Posterior cingulate gyrus (tissue), 11 donors: ENCODE measurements at places on chromosomes 13 and 19.
A peak's percentile ranks its signal among the peaks of the same experiment; 100 is the strongest.

GRCh38 chr19:8922591-8922990, 87.6 kb downstream of the MUC16 start:
- no peak for DNase-seq

DNA sequence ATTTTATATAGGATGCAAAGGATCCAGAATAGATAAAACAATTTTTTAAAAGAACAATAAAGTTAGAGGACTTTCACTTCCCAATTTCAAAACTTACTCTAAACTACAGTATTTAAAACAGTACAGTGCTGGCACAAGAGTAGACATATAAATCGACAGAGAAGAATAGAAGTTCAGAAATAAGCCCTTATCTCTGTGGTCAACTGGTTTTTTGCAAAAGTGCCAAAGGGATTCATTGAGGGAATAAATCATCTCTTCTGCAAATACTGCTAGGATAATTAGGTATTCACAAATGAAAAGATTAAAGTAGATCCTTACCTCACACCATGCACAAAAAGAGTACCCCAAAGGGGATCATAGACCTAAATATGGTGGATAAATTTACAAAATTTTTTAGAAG, 431.0 kb upstream of the HTR2A start:
- no peak for DNase-seq

DNA sequence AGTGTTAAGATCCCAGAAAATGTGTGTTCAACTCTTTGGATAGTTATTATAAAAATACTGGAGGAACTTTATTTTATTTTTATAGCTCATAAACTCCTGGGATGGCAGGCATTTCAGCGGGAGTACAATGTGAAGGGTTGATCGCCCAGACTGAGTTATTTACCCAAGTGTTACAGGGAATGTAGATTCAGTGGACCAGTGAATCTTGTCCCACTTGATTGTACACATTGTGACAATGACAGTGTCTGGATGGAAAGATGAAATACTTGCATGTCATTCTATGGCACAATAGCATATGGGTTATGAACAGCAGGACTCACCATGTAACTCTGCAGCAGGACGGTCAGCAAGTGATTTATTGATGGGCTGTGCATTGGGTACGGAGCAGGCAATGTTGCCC, 20.3 kb downstream of the OLFM4 start:
- no peak for DNase-seq

DNA sequence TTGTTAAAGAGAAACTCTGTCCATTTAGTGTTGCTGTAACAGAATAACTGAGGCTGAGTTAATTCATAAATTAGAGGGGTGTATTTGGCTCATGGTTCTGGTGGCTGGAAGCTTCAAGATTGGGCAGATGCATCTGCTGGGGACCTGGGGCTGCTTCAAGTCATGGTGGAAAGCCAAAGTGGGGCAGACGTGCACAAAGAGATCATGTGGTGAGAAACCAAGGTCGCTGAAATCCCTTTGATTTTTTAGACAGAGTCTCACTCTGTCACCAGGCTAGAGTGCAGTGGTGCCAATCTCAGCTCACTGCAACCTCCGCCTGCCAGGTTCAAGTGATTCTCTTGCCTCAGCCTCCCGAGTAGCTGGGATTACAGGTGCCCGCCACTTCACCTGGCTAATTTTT, 46.0 kb downstream of the RCBTB2 start:
- DNase-seq: no peak

DNA sequence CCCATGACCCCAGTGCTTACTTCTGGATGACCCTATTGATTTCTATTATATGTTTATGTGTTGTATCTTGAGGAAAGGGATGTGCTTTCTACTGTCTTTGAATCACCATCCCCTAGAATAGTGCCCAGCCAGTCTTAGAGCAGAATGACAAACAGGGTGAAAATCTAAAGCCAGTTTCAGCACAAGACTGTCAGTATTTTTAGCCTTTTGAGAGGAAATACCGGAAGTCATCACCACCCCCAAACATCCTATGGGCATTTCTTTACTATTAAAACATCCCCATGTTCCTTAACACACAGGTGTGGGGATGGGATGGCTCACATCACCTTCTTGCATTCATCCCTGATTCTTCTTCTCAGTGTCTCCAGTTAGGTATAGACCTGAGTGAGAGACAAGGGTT, 52.1 kb upstream of the UBE2L5 start:
- no peak for DNase-seq

DNA sequence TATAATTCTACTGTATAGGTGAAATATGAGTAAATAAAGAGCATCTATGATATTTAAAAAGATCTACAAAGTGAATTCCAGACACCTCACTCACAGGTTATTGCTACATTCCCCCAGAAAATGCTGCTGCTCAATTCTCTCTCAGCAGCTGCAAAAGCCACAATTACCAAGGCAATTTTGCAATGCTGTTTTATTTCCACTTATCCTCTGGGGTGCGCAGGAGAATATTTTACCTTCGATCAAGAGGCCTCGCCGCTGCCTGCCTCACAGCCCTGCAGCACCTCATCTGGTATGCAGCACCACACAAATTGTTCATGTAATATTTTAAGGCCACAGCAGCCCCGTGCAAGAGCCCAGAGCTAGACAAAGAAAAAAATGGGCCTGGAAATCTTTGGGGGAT, 333.2 kb downstream of the DNAJC15 start:
- DNase-seq: no peak

DNA sequence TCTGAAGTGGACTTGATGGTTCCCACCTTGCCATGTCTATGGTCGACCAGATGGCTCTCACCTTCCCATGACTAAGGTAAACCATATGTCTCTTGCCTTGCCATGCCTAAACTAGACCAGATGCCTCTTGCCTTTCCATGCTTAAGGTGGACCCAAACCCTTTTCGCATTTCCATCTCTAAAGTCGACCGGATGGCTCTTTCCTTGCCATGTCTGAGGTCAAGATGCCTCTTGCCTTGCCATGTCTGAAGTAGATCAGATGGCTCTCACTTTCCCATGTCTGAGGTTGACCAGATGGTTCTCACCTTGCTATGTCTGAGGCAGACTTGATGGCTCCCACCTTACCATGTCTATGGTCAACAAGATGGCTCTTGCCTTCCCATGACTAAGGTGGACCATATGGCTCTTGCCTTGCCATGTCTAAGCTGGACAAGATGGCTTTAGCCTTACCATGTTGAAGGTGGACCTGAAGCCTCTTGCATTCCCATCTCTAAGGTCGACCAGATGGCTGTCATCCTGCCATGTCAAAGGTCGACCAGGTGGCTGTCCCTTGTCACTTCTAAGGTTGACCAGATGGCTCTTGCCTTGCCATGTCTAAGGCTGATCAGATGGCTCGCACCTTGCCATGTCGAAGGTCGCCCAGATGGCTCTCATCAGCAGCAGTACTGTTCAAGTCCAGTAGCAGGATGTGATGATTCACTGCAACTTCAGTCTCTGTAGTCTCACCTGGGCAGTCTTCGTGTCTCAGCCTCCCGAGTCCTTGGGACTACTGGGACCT, 1439.4 kb downstream of the UQCRFS1 start:
- DNase-seq: no peak

DNA sequence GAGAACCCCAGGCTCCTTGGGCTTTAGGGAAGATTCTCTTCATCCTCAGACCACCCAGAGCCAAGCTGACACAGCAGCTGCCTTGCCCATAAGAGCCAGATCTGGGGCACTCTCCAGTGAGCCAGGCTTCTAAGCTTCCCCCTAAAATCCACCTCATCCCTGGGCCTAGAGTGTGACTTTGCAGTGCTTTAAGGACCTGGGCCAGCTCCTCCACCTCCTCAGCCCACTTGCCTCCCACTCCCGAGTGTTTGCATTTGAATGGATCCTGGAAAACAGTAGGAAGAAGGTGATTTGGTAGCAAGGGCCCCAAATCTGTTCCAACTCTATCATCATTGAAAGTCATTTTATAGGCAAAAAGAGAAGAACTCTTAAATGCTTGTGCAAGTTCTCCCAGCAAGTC, 108.7 kb upstream of the UBL3 start:
- no peak for DNase-seq

GRCh38 chr13:50104493-50104892, 89.2 kb downstream of the KCNRG start:
- DNase-seq: no peak

- no peak for DNase-seq
Measured at GRCh38 chr13:97537110-97537509, 103.1 kb downstream of the RAP2A start.

- DNase-seq: no peak
Measured at GRCh38 chr19:48991011-48991609, 2.0 kb downstream of the GYS1 start.

DNA sequence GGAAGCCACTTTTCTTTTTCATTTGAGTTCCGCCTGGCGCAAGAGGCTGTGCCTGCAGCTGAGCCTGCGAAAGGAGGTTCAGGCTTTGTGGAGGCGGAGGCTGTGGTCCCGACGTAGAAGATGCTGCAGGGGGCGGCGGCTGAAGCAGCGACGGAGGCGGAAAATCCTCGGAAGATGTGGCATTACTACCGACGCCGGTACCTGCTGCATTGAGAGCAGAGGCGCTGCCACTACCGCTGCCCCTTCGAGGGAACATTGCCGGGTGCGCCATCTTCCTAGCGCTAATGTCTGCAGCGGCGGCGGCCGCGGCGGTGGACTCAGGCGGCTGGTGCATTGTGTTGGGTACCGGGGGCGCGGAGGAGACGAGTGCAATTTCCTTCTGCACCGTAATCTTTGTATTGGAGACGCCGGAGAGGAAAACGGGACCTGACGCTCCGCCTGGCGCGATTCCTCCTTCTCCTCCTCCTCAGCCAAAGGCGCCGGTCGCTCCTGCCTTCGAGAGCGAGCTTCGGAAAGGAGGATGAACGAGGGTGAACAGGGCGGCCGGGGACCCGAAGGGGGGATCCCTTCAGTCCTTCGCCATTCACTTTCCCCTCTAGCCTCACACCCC, at the start of gene TSC22D1:
TSS of gene TSC22D1 (minus strand) at position 590 of the 610 bp plus-strand sequence. CDS start at position 334, 256 bp downstream.
- peak; percentile 46 for DNase-seq

GRCh38 chr13:107585469-107586180, 629.7 kb downstream of the LIG4 start:
- DNase-seq: no peak

GRCh38 chr19:35897706-35898451, 2.5 kb downstream of the NFKBID start:
- no peak for DNase-seq
